ENCODE measurements at places on chromosomes 4 and X.

DNA sequence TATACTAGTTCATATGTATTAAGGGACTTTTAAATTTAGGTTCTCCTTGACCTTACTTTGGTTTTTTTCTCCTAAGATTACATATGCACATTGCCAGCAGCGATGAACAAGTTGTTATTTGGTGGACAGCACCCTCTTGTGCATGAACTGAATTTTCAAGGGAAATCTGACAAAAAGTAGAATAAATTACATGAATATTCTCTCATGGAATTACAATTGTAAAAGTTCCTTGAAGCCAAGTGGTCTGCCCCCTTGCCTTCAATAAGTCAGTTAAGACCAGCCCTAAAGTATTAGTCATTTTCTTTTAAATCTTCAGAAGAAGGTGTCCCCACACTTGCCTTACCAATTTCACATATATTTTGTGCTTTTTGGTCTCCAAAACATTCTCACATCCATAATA, 30.7 kb upstream of the SMARCA5 start:
- no peak overlapping the region for H3K27ac ChIP-seq
- H3K4me1 ChIP-seq, result no peaks in the 10 kb centered on the region
- H3K36me3 ChIP-seq, result no peaks in the 10 kb centered on the region

- peaks cover 5% of the 10 kb centered on the region for H3K36me3 ChIP-seq
- peak within 1 kb of the TSS; percentile 85 for H3K27ac ChIP-seq
- peaks cover 5% of the 10 kb centered on the region for H3K4me1 ChIP-seq
Observed at GRCh38 chr4:122826553-122827257, at the start of gene FGF2. Gene FGF2, plus strand, starts transcription at chr4:122826831. Its CDS starts 344 bp downstream, at chr4:122827175.

GRCh38 chr4:168844353-168845049, 165.6 kb downstream of the CBR4 start:
- no peak overlapping the region for H3K4me3 ChIP-seq
- peak overlapping the region; percentile 13 for H3K27ac ChIP-seq
- peak; percentile 73 for DNase-seq
- H3K36me3 ChIP-seq, result peaks cover 3% of the 10 kb centered on the region
- no peaks in the 10 kb centered on the region for H3K27me3 ChIP-seq
- peaks cover 11% of the 10 kb centered on the region for H3K4me1 ChIP-seq

DNA sequence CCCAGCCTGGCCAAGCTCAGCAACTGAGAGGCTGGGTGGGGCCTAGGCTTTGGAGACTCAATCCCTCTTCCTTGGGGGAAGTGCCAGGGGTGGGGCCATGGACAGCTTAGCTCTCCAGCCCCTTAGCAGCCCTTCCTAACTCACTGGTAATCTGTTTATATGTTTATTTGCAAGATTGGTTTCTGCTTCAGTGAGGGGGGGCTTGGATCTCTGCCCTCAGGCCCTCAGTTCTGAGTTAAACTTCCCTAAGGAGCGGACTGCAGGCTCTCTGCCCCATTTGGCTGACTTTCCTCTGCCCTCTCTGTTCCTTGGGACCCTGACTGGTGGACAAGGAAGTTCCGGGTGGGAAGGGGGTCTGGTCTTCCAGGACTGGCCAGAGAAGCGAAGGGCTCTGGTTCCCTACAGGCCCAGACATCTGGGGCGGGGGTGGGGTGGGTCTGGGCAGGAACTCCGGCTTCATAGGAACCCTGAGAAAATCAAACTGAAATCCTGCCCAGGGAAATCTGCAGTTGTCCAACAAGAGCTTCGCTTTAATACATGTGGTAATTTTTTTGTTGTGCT, 51.4 kb downstream of the NALF2 start:
- DNase-seq, result no peak
- no peaks in the 10 kb centered on the region for H3K4me1 ChIP-seq
- no peaks in the 10 kb centered on the region for H3K27me3 ChIP-seq
- H3K4me3 ChIP-seq, result no peak overlapping the region

- no peak for DNase-seq
- no peaks in the 10 kb centered on the region for H3K27me3 ChIP-seq
- H3K4me3 ChIP-seq, result no peak overlapping the region
Observed at GRCh38 chrX:135740681-135741149, 27.3 kb downstream of the CT45A1 start.

DNA sequence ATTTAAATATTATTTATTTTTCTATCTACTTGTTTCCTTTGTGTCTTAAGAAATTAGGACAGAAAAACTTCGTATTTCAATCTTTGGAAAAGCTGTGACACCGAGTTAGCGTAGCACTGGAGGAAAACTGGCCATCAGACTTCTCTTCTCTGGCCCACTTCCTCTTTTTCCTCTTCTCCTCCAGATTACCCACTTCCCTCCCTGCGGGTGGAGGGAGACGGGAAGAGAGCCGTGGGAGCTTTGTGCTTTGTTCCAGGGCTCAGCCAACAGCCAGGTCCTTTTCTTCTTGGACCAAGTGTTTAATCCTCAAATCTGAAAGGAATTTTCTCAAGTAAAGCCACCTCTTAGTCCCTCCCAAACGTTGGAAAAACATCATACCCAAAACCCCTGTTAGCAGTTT, 29.7 kb downstream of the OFD1 start:
- DNase-seq, result no peak
- H3K4me1 ChIP-seq, result no peaks in the 10 kb centered on the region
- H3K4me3 ChIP-seq, result no peak overlapping the region
- peaks cover 7% of the 10 kb centered on the region for H3K27me3 ChIP-seq
- H3K36me3 ChIP-seq, result peaks cover 90% of the 10 kb centered on the region
- no peak overlapping the region for H3K27ac ChIP-seq

- DNase-seq, result no peak
- H3K27me3 ChIP-seq, result no peaks in the 10 kb centered on the region
- no peak overlapping the region for H3K4me3 ChIP-seq
- no peak overlapping the region for H3K27ac ChIP-seq
Observed at GRCh38 chrX:55697381-55697780, 20.2 kb upstream of the RRAGB start.

Data from mesenchymal stem cell (in vitro differentiated cells and primary cell).